ENCODE measurements at places on chromosomes 3 and 15. TPM values are rescaled to one million over a fixed set of nuclear protein-coding genes. Genes with fewer than 3 reads are reported as not detected.

OR5K2 gene
- not detected for total RNA-seq

TAGLN3 gene
- 1.9 TPM for total RNA-seq

CISH gene
- total RNA-seq, result 10.0 TPM

FAM43A gene
- 10.7 TPM for total RNA-seq

P2RY13 gene
- total RNA-seq, result 3.0 TPM

EPHB3 gene
- total RNA-seq, result 44.4 TPM

TFG gene
- total RNA-seq, result 76.0 TPM

SCAMP5 gene
- 3.2 TPM for total RNA-seq

XCR1 gene
- total RNA-seq, result 0.39 TPM
